ENCODE measurements at places on chromosomes 11 and 22.

GRCh38 chr11:133500435-133500834 lies 31.9 kb downstream of the OPCML start:
- DNase-seq: no peak

- no peak for DNase-seq
Observed at GRCh38 chr11:127888386-127888785, 699.0 kb downstream of the ETS1 start.

DNA sequence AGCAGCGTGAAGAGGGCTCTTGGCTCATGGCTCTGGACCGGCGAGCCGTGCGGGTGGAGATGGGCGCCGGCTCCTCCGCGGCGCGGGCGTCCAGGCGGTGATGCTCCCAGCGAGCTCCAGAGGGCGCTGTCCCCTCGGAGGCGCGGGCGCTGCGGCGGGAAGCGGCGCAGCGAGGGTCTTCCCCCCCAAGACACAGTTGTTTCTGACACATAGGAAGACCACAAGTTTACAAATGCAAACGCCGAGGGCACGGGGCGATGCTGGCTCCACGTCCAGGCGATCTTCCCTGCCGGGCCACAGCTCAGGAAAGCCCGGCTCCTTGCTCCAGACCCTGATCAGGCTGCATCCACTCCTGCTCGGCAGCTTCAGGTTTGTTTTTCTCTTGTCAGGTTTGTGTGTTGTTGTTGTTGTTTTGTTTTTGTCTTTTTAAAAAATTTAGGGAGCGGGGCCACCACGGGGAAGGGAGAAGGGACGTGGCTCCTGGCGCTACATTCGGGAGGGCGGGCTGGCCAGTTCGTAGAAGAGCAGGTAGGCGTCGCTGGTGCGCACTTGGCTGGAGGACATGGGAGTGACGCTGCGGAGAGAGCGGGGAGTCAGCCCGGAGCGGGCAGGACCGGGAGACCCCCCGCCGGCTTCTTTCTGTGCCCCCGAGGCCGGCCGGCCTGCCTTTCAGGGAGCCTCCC lies 10.0 kb upstream of the MFRP start:
- peak; percentile 94 for DNase-seq

DNA sequence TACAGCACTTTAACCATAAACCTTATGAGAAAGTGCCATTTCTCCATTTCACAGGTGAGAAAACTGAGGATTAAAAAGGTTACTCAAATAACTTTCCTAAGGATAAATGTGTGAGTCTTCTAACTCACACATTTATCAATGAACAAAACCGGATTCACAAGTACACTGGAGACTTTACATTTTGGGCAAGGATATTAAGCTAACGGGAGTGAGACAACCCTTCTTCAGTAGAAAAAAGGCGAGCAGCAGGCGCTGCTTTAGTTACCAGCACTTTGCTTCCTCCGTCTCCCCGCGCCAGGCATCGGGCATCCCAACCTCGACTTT lies 356 bp upstream of the TTC12 start:
- DNase-seq: no peak

DNA sequence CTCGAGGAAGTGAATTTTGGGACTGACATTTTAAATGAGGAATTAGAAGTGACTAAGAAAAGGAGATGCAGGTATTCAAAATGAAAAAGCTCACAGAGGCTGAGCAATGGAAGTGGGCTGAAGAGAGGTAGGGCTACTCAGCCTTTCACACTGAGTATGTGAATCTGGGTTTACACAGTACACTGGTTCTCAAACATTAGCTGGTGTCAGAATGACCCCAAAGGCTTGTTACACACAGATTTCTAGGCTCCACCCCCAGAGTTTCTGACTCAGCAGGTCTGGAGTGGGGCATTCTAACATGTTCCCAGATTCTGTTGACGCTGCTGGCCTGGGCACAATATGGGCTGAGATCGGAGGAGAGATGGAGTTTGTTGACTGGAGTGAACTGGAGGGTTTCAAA lies 32.8 kb downstream of the CADM1 start:
- DNase-seq: no peak

DNA sequence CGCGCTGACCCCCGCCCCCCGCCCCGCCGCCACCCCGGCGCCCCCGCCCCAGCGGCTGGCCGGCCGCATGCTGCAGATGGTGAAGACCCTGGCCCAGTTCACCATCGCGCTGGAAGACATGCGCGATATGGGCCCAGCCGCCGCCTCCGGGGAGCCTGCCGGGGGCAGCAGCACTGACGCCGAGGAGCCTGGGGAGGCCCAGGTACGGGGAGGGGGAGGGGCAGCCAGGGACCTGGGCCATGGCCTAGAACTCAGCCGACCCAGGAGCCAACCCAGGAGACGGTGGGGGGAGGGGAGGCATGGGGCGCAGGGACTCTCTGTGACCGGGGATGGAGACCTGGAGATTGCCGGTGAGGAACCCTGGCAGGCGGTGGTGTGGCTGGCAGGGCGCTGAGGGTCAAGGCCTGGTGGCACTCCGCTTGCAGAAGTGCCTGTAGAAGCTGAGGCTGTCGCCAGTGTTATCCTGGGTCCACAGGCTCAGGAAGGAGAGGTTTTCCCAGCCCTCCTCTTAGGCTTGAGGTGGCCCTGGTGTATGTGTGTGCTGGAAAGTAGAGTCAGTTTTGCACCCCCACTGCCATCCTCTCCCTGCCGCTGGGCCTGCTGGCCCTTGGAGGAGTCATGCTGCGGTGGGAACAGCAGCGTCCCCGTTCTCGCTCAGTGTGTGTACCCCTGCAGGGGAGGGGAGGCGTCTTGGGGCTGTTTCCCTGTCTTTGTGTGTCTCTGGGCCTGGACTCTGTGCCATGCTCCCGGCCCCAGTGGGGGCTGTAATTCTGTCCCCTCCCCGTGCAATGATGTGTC lies 32.9 kb upstream of the RELT start:
- peak; percentile 56 for DNase-seq

DNA sequence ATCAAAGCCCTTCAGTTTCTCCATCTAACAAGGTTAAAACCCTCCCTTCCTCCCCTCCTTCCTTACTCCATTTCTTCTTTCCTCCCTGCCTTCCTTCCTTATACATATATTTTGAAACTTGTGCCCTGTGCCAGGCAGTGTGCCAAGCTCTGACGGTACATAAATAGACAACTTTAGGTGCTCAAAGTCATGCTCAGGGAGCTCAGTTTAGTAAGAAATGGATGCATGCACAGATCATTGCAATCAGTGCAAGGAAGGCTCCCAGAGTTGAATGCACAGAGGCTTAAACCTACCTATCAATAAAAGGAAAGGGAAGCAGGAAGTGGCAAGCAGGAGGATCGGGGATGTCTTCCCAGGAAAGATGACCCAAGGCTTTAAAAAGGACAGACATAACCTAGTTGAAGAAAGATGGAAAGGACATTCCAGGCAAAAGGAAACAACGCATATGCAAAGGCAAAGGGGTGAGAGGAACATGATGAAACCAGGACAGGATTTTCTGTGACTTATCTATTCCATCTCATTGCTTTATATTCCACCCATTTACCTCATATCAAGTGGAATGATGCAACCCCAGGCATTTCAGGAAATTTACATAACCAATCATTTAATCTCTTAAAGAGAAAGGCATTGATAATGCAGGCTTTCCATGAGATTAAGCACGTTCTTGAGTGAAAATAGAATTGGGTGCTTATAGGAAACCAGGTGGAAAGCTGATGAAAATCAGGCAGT lies 13.2 kb downstream of the FZD4 start:
- DNase-seq: no peak

DNA sequence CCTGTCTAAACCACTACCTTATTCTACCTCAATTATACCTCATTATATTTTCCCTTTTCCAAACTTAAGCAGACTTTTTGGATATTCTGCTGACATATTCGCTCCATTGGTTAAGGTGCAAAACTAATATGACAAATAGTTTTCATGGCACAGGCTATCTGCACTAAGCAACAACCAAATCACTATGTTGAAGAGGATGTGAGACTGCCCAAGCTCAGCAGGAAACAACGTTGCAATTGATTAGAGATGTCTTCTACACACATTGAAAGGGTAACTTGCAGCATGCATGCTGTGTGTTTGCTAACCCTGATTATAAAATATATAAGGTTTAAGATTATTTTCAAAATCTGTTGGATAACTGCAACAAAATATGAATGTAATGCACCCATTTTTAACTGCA lies 61.6 kb downstream of the STK33 start:
- DNase-seq: no peak

GRCh38 chr22:46604306-46604690 lies 15.9 kb upstream of the GRAMD4 start:
- no peak for DNase-seq

GRCh38 chr22:33896575-33897447 lies 23.5 kb downstream of the LARGE1 start:
- peak; percentile 64 for DNase-seq

DNA sequence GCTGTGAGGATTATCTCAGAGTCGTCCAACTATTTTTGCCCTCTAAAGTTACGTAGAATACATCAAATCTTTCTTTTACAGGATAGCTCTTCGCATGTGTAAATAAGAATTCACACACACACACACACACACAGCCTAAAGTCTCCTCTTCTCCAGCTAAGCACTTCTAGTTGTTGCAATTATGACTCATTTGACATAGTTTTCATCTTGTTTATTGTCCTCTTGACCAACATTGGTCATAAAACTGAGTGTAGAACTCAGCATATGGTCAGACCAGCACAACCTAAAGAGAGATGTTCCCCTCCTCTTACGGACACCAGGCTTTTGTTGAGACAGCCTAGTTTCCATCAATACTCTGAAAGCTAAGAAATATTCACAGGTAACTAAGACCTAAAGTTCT lies 234.2 kb downstream of the BLID start:
- no peak for DNase-seq

DNA sequence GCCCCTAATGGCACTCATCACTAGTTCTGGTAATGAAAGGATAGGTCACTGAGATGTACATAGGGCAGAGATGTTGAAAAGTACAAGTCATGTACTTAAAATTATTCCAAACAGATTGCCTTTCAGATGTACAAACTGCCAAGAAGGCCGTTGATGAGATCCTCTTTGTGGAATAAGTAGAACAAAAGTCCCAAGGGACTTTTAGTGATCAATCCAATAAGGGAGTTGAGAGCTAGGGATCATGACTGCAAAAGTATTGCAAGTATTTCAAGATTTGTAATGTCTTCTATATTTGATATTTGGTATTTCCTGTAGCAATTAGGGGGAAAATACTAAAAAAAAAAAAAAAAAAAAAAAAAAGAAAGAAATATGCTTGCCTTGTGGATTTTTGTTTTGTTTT lies 82.2 kb downstream of the ATG16L2 start:
- no peak for DNase-seq

DNA sequence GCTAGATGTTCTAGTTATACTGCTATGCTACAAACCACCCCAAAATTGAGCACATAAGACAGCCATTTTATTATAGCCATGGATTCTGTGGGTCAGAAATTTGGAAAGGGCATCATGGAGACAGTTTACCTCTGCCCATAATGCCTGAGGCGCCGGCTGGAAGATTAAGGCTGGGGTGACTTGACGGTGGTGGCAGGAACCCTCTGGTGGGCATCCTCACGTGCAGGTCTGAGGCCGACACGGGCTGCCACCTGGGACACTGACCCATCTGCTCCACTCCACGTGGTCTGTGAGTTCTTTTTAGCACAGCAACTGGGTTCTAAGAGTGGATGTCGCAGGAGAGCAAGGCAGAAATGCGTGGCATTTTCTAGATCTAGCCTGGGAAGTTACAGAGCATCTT lies 40.0 kb upstream of the PRDM11 start:
- no peak for DNase-seq

GRCh38 chr22:31574055-31574670 lies 77.8 kb downstream of the SFI1 start:
- no peak for DNase-seq

DNA sequence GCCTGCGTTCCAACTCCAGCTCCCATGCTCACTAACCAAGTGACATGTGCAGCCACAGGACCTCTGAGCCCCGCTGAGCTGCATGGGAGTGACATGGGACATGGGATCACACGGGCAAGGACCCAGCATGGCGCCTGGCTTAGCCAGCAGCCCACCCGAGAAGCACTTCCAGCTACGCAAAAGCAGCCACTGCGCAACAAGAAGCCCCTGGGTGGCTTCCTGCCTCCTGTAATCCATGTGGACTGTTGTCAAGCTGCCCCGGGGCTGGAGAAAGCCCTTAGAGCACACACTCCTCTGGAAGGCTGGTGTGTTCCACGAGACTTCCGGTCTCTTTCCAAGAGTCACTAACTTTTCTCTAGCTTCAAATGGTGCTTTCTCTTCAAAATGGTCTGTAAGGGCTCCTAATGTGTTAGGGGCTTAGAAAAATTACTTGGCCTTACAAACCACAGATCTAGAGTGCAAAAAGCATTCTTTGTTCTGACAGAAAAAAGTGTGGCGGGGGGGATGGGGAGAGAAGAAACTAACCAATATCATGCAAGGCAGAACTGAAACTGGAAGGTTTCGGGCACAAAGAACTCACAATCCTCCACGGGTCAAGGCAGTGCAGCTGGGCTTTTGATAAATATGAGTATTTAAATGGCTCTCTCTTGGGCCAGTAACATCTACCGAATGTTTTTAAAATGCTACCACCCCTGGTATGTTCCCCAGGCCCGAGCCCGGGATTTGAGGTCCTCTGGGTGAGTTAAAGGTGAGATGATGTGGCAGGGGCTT lies 5.5 kb downstream of the C11orf24 start:
- DNase-seq: no peak

GRCh38 chr11:119094816-119095065 lies 6.9 kb downstream of the DPAGT1 start:
- DNase-seq: peak; percentile 70

GRCh38 chr11:119607726-119608125 lies 121.3 kb downstream of the NECTIN1 start:
- DNase-seq: no peak

DNA sequence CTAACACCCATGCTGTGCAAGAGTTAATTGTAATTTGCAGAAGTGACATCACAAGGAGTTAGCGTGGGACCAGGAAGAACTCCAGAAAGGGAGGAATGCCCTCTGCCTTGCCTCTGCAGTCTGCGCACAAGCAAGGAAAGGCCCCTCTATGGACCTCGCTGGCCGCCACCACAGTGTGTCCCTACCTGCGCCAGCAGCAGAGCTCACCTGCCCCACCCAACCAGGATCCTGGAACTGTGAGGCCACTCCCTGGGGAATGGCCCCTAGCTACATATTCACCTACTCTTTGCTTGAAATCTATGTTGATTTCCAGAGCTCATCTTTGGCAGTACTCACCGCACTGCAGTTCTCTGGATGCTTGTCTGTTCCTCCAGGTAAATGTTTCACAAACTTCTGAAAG lies 72.0 kb upstream of the MTNR1B start:
- DNase-seq: no peak

GRCh38 chr11:46562527-46562926 lies 31.3 kb downstream of the AMBRA1 start:
- no peak for DNase-seq

GRCh38 chr11:60703374-60703773 lies 4.0 kb downstream of the MS4A8 start:
- no peak for DNase-seq

- DNase-seq: peak; percentile 64
Observed at GRCh38 chr22:21646608-21647590, 4.8 kb downstream of the SDF2L1 start.

- DNase-seq: peak; percentile 7
Observed at GRCh38 chr11:128188346-128189004, 398.9 kb downstream of the ETS1 start.

GRCh38 chr11:15748741-15749140 lies 607.6 kb downstream of the SOX6 start:
- no peak for DNase-seq

GRCh38 chr11:64444838-64445441 lies 86.0 kb downstream of the RPS6KA4 start:
- DNase-seq: peak; percentile 68

Data from iPS-NIHi11 (cell line).